ENCODE measurements at places on chromosomes 6 and 20.

DNA sequence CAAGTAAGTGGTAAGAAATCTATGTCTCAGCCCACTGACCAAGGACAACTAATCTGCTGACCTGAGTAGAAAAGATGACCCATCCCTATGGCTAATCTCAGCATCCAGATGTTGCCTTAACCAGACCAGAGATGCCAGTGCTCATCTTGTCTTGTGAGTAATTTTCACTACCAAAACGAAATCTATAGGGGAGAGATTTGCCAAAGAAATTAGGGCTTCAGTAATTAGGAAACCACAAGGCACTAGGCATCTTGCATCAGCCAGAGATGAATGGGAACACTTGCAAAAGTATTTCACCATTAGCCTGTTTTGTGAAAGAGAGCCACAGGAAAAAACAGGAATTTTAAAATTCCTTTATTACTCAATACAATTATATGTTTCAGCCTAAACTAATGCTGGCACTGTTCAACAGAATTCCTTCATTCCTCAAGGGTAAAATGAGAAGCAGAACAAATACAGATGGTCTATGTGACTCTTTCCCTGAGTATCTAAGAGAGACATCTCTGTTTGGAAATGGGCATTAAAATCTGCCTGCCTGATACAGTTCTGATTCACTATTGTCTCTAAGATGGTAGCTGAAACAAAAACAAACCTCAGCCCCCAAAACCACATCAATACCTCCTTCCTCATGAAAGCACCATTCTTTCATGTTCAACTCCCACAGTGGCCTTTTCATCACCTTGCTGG lies 87.8 kb downstream of the GMDS start:
- no peak for DNase-seq

DNA sequence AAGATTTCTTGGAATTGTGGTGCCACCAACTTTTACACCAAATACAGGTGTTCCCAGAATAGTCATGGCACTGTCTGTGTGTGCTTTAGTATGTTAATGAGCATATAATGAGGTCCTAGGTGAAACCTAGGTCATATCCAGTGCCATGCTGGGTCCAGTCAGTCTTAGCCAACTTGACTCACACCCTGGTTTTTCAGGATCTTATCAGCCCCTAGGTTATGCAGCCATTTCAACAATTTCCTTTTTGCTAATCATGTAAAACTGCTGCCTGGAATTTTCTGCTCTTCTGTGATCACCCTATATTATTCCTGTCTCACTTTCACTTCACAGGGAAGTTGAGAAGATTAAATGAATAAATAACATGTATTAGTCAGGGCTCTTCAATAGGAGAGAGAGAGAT lies 23.7 kb downstream of the SDHAF4 start:
- DNase-seq, result no peak

- peak; percentile 8 for DNase-seq
Observed at GRCh38 chr20:29689411-29690225, 1567.8 kb upstream of the DEFB115 start.

GRCh38 chr20:25247956-25248785 lies at the start of gene PYGB:
Gene PYGB (plus strand): TSS chr20:25248085. CDS start chr20:25248179, 94 bp downstream.
- peak; percentile 21 for DNase-seq

- DNase-seq, result no peak
Observed at GRCh38 chr6:159890792-159891191, at the start of gene MAS1. Gene MAS1 (plus strand): TSS chr6:159890988. CDS start chr6:159906956, 15,968 bp downstream.

- DNase-seq, result no peak
Observed at GRCh38 chr20:43375591-43375990, 82.1 kb upstream of the SRSF6 start.

GRCh38 chr6:72595812-72596211 lies 26.1 kb upstream of the KCNQ5 start:
- no peak for DNase-seq

DNA sequence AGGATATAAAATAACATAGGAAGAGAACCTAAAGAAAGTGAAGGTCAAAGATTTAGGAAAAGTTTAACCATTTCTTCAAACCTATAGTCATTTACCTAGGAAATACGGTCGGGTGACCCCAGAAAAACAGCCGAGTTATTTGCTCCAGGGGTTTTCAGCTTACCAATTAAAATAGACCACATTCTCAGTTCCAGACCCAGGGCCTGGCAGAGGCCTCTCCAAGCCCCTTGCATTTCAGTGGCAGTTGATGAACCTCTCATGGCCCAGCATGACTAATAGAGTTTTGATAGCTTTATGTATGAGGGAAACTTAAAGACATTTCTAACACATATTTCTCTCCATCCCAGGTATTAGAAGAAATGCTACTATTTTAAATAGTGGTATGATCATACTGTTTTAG lies 113.5 kb downstream of the OGFRL1 start:
- DNase-seq, result no peak

DNA sequence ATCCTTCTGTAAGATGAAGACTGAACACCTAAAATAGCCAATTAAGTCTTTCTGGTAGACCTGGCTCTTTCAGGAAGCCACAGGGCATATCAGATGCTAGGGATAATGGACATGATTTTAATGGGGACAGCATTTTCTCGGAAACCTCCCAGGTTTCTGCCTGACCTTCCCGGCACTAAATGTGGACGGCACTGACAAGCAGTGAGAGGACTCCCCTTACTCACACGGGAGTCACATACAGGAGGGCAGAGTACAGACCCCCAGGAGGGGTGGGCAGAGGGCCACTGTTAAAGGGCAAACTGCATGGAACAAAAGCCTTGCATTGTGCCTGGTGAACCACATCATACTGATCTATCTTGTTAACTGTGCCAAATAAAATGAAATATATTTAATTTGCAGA lies 19.9 kb downstream of the PSMG4 start:
- no peak for DNase-seq

- no peak for DNase-seq
Observed at GRCh38 chr20:63973636-63974401, 4.1 kb upstream of the ZNF512B start.

DNA sequence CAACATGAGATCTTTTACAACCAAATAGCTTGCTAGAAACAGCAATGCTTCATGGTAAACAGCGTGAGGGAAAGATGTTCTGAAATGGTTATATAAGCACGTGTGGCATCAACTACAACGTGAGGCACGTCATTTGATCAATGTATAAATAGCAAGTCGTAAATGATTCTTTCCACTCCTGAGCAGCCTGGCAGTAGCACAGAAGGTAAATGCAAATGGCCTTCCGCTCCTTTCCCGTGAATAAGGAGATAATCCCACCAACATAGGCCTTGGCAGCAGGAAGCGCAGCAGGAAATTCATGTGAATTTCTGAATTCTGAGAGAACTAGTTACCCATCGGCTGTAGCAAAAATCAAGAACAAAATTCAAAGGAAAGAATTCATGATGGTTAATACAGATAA lies 17.0 kb downstream of the RPS6KA2 start:
- DNase-seq, result no peak

DNA sequence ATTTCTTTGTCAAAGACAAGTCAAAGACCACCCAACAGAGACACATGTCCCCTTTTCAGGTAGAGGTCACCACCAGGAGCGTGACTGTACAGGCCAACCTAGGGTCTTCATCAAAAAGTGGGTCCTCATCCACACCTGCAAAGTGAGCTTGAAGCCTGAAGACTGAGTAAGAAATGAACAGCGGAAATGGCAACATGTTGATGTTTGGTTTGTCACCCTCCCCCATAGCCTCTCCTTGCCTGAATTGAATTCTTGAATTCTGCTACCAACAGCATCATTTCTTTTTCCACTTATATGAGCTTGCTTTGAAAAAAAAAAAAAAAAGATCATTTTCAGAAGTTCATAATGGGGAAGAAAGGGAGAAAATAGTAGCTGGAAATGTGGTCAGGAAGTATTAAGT lies 104.4 kb downstream of the NFATC2 start:
- no peak for DNase-seq

- DNase-seq, result no peak
Observed at GRCh38 chr6:112603726-112604125, 256.6 kb downstream of the RFPL4B start.

DNA sequence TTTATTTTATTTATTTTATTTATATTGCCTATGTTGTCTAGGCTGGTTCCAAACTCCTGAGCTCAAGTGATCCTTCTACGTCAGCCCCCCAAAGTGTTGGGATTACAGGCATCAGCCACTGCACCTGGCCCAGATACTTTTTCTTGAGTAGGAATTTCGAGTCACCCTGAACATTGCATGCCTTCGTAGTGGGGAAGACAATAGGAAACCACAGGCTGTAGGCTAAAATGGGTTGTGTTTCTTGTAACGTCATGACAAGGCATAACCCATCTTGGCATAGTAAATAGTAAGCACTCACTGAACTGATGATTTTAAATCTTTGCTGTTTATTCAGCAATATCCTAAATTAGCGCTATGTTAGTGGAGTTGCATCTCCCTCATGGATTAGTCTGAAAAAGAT lies 34.9 kb downstream of the PTPN1 start:
- DNase-seq, result no peak

DNA sequence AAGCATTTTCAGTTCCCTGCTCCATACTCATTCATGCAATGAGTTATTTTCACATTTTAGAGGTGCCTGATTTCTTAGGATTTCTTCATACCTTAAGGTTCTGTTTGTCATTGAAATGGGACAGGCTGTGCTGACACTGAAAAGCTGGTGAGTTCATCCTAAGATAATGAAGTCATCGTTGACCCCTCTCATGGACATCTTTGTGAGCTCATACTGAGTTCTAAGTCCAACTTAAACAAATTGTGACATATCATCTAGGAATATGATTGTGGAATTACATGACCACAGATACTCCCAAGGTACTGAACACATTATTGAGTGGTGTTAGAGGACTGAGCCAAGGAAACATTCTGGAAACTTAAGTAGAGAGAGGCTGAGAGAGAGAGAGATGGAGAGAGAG lies 224.8 kb upstream of the JAG1 start:
- DNase-seq, result no peak

All from activated CD8-positive, alpha-beta memory T cell treated with anti-CD3 and anti-CD28 coated beads for 1 hour (primary cell).